Activated naive CD4-positive, alpha-beta T cell treated with Interleukin-2 at 50 U/mL for 16 hours (primary cell): ENCODE measurements at places on chromosomes 1 and 21.
A peak's percentile ranks its signal among the peaks of the same experiment; 100 is the strongest.

DNA sequence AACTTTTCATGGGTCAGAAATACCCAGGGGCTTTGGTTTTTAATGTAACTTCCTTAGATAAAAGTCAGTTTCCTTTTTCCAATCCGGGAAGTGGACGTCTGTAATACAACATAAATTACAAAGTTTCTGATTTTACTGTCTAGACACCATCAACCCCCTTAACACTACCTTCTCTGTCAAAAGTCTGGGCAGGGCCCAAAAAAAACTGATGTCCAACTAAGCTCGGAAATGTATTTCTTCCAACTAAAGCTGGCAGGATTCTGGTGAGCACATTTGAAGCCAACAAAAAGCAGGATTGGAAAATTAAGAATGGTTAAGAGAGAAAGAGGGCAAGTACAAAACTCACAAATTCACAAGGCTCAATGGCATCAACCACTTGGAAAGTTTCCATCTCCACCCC, 24.3 kb downstream of the DDAH1 start:
- DNase-seq = no peak

DNA sequence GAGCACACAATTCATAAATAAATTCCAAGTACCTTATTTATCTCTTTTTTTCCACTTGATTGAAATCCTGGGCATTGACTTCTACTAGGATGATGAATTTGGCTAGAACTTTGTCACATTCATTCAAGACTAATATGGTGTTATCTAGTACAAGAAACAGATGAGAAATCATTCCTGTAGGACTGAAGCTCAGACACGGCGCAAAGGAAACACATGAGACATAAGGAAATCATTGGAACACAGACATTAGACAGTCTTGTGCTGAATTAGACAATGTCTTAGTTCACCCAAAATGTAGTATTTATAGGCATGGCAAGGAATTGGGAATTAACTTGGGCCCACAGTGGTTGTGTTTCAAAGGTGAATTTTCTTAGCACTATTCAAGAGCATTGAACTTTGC, 305.7 kb downstream of the SETD4 start:
- no peak for DNase-seq

GRCh38 chr1:184241446-184241845, 145.4 kb upstream of the C1orf21 start:
- DNase-seq = no peak

DNA sequence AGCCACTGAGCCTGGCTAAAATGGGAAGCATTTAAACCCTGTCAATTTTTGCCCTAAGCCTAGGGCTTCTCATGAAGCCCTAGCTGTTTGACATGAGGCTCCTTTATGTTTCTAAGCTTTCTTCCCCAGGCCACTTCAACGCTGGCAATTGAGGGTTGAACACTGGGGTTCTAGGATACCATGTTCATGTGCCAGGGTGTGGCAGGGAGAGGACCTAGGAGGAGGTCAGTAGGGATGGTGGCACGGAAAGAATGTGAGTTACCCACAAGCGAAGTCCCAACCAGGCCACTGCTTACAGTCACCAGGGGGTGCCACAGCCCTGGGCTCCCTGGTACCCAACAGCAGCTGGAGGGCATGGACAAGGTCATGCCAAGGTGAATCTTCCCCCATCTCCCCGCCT, 90.8 kb upstream of the AJAP1 start:
- DNase-seq = no peak

DNA sequence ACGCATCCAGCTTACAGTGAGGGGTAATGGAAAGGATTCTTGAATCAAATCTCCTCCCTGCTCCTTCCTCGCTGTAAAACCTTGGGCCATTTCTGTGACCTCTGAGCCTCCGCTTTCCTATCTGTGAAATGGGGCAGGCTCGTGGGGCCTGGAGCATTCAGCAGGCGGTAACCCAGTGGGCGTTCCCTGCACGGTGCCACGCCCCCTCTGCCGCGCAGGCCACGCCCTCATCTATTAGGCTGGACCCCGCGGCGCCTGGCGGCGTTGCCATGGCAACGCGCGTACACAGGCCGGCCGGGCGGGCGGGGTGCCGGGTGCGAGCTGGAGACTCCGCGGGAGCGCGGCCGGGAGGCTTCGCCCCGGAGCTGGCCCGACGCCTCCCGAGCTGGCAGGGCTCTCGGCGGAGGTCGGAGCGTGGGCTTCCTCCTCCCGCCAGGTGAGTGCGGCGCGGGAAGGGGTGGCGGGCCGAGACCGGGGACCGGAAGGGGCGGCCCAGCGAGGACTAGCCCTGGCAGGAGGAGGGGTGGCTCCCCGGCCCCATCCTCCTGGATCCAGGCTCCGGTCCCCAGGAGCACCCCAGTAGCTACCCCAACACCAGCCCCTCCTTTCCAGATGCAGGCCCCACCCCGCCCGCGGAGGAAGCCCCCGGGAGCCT, at the start of gene FHAD1:
Gene FHAD1 (plus strand): TSS at position 264 of the 655 bp plus-strand sequence. CDS start 4,562 bp downstream, outside the sequence.
- peak; percentile 55 for DNase-seq

GRCh38 chr1:6460301-6461050, 5.5 kb downstream of the TNFRSF25 start:
- DNase-seq = peak; percentile 92

- no peak for DNase-seq
These were observed 194.6 kb upstream of the SAMSN1 start for GRCh38 chr21:14740692-14741091.

DNA sequence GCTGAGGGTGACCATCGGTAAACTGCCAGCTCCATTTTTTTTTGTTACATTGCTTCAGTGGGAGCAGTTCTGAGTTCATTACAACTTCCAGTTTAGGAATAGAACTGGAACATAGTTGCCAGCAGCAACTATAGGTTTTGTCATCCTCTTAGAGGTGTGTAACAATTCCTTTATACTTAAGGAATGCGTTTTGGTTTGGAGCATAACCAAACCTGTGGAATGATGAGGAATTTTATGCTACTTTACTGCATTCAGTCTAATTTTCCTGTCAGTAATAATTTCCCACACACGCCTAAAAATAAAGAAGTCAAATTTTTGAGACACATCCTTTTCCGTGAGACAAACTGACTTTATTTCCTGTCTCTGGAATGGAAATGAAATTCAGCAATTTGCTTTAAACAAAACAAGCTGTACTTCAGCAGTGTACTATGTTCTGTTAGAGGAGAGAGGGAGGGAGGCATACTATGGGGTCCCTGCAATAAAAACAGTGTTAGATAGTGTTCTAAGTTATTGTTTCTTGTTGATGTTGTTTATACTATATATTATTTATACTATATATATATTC, 4.8 kb upstream of the AMPD1 start:
- DNase-seq = no peak

- no peak for DNase-seq
These were observed 25.2 kb upstream of the RABGAP1L start for GRCh38 chr1:174134003-174134659.

DNA sequence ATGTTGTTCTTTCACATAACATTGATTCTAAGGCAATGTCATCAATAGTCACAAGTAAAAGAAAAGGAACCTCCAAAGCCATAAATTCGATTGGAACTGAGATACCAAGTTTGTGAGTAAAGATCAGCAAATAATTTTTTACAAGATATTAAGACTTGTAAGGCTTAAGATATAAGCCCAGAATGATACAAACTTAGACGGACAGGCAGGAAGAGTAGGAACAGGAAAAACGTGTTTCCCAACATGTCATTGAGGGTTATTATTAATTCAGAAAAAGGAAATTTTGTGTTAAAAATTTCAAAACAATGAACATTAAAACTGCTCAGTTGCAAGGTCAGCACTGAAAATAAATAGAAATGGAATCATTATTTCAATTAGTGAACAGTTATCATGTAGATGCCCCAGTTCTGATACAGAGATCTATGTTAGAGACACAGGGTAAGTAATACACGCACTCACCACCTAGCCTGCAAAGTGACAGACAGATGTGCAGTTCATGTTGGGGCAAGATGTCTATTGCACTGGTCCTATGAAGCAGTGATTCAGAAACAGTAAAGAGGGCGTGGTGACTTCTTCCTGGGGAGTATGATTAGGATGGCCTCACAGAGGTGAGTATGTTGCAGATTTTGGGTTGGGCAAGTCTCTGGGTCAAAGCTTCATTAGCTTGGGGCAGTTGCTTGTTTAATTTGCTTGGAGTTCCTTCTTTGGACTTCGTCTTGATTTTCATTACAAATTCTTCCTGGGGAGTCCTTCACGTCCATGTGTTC, 284.4 kb downstream of the SETD4 start:
- DNase-seq = no peak

- DNase-seq = peak; percentile 67
These were observed 30.9 kb downstream of the SKI start for GRCh38 chr1:2258996-2259395.

GRCh38 chr1:157077394-157077793, 22.2 kb downstream of the ETV3L start:
- DNase-seq = no peak

DNA sequence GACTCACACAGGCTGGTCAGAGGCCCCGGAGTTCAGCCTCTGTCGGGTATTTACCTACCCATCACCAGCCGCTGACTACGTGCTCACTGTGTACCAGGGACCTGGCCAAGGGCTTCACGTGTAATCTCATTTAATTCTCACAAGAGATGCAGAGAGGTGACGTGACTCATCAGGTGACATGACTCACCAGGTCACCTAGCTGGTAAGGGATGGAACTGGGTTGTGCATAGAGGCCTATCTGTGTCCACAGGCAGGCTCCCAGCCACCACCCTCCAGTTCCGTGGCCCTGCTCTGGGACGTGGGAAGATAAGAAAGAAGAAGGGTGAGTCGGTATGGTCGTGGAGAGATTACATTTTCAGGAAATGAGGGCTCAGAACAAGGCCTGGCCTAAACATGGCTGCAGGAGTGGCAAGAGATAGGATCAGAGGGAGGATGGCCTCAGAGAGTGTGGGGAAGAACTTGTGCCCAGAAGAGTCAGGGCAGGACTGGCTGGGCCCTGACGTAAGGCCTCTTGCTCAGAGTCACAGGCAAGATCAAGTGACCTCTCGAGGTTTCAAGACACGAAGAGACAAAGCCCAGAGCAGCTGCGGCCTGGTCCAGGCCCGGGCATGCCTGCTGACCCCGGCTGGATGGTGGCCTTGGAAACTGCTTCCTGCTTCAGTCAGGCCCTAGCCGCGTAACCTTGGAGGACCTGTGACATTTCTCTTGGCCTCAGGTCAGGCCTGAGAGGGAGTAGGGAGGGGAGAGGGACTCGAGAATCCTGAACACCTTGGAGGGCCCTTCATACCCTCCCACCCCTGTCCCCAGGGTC, 52.7 kb upstream of the WASF2 start:
- peak; percentile 33 for DNase-seq

GRCh38 chr1:156513185-156513584, 12.6 kb upstream of the MEF2D start:
- no peak for DNase-seq

- DNase-seq = no peak
These were observed 62.3 kb downstream of the S1PR1 start for GRCh38 chr1:101299141-101299540.

- no peak for DNase-seq
These were observed 1282.6 kb downstream of the NCAM2 start for GRCh38 chr21:22280851-22281250.

DNA sequence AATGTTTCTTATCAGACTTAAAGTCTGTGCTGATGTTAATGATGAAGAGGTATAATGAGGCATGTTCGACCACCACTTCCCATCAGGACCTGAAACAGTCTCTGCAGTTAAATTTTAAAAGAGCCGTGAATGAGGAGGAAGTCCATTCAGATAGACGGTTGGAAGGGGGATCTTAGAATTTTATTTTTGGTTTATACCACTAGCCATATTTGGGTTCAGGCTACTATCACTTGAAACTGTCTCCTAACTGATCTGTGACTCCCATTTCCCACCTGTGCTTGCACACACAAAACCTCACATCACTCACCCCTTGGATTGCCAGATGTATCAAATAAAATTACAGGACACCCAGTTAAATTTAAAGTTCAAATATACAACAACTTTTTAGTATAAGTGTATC, 9.9 kb upstream of the ANKRD13C start:
- no peak for DNase-seq

GRCh38 chr1:183365676-183366075, 52.5 kb downstream of the NMNAT2 start:
- no peak for DNase-seq

DNA sequence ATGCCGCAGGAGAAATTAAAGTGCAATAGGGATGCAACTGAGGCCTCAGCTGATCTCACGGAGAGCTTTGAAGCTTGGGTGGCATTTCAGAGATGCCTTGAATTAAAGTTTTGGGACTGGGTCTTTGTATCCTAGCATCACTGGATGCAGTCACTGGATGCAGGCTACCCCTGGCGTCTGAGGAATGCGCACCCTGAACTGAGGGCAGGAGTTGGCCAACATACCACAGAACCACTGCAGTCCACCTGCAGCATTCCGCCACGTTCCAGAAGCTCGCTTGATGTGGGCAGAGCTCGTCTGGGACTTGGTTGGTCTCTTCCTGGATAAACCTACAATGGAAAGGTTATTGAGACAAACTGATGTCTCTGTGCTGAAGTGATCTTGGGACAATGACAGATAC, 34.1 kb upstream of the IGSF5 start:
- no peak for DNase-seq

DNA sequence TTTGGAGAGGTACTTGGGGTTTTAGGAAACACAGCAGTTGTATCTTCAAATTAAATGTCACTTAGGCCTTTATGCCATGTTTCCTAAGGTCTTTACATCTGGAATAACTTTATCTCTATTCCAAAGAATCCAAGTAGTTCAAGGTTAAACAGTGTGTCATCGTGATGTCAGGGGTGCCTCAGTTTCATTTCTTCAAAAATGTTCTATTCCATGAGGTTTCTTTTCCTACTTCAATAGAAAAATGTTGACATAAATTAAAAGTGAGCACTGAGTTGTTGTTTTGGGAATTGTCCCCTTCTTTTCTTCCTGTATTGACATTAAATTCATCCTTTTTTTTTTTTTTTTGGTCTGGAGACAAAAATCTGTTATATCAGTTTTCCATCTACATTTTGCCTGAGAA, 160.6 kb upstream of the C21orf91 start:
- DNase-seq = no peak

- no peak for DNase-seq
These were observed 76.6 kb downstream of the DMRTA2 start for GRCh38 chr1:50346621-50347020.

GRCh38 chr1:204706838-204707509, 21.4 kb upstream of the LRRN2 start:
- DNase-seq = no peak

DNA sequence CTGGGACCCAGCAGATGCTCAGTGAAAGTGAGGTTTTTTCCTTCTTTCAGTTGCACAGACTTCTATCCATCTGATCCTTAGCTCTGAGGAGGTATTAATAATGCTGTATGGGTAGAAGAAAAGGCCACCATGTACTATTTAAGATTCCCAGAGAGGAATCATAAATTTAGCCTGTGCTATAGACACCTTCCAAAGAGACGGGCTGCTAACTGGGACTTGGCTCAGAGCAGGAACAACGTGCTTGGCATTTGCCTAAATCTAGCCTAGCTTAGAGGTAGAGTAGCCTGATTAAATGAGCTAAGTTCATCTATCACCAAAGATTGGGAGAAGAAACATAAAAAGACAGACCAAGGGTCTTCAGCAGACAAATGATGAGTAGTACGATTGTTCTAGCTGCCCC, 176.9 kb upstream of the BEND5 start:
- DNase-seq = no peak

- no peak for DNase-seq
These were observed 26.1 kb downstream of the NENF start for GRCh38 chr1:212458817-212459216.
